ENCODE measurements at places on chromosomes 12 and 14.

GRCh38 chr14:37262649-37263048, 64.9 kb downstream of the MIPOL1 start:
- DNase-seq, result no peak

DNA sequence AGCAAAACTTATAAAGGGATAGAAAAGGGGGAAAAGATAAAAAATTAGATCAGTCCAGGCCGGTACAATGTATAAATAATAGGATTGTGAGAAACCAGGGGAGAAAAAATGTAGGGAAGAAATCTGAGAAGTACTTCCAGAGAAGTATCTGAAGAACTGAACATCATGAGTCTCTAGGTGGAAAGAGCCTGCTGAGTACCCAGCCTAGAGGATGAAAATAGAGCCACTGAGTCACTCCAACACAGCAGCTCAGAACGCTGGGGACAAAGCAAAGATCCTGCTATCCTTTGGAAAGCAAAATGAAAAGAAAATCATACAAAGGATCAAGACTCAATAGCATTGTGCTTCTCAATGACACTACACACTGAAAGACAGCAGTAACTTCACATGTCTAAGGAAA, 138.0 kb downstream of the ANO6 start:
- DNase-seq, result no peak

GRCh38 chr12:116265351-116266147, 11.9 kb downstream of the MED13L start:
- no peak for DNase-seq

GRCh38 chr12:105120551-105120950, 13.0 kb downstream of the WASHC4 start:
- no peak for DNase-seq

- no peak for DNase-seq
Measured at GRCh38 chr12:57760347-57760982, 5.6 kb downstream of the MARCHF9 start.

- no peak for DNase-seq
Measured at GRCh38 chr12:7444076-7444475, at the start of gene CD163L1. CD163L1 (minus strand) TSS chr12:7444153; CDS start chr12:7444127, 26 bp downstream.

DNA sequence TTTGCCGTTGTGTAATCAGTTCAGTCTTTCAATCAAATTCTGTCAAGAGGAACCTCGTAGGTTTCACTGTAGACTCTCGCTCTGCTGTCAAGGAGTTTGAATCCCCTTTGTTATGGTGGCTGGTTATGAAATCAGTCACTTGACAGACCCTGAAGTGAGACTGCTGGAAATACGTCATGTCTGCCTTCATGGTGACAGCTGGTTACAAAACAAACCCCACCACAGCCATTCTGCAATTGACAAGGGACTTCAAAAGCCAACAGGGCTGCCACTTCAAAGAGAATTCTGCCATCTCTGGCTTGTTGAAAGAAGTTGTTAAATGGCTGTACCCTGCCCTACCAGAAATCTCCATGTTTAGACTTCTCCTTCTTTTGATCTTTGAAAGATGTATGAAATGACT, 286.9 kb downstream of the ERC1 start:
- peak; percentile 2 for DNase-seq

DNA sequence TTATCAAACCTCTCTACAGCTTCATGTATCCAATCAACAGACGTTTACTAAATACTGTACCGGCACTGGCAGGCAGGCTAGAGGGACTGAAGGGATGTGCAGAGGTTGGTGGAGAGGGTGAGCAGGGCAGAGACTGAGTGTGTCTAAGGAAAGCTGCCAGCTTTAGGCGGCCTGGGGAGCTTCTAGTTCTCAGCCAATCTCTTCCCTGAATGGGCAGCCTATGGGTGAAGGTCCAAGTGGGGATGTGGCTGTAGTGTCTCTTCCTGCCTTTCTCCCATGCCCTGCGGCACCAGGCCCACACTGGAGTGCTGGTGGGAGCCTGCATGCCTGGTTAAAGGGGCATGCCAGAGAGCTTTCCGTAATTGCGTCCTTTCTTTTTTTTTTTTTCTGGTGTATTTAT, 239.8 kb downstream of the CACNA1C start:
- no peak for DNase-seq

DNA sequence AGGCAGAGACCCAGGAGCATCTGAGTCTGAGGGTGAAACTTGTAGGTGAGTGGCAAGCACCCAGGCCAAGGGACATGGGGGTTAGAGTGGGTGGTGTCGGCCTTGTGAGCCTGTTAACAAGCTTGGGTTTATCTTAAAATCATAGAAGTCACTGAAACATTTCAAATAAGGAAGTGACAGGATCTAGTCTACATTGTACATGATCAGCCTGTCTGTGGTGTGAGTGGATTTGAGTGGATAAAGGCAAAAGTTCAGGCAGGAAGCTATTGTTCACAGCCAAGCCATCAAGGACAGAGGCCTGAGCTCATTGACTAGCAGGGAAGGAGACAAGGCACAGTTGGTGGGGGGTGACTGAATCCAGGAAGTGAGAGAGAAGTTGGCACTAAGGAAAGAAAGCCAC, 59.3 kb upstream of the FKBP4 start:
- DNase-seq, result no peak

DNA sequence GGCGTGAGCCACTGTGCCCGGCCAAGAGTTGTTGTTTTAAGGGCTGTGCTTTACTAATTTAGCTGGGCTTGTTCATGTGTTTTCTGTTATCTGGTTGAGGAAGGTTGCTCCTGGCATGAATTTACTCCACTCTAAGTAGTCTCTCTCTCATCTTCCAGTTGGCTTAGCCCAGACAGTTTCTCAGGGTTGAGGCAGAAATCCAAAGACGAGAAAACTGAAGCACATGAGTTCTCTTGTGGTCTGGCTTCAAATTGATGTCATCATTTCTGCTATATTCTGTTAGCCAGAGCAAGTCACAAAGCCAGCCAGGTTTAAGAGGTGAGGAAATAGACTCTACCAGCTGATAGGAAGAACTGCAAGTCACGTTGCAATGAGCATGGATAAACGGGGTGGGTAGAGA, 57.9 kb downstream of the E2F7 start:
- DNase-seq, result no peak

GRCh38 chr12:69988481-69989321, 163.7 kb downstream of the MYRFL start:
- DNase-seq, result no peak

GRCh38 chr14:50045039-50045711, 71.2 kb downstream of the VCPKMT start:
- peak; percentile 76 for DNase-seq

DNA sequence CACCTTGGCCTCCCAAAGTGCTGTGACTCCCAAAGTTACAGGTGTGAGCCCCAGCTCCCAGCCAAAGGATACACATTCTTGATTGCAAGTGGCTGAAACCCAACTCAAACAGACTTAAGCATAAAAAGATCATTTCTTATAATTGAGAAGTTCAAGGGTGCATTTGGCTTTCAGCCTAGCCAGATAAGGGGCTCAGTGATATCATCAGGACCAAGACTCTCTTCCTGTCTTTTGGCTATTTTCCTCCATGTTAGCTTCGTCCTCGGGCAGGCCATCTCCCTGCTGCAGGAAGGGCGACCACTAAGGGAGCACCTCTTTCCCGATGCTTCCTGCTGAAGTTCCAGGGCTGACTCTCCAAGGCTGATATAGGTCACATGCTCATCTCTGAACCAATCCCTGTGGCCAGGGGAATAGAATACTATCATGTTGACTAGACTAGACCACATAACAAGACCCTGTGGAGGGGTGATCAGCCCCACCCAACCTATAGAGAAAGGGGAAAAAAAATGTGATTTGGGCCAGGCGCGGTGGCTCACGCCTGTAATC, 9.8 kb upstream of the KRT8 start:
- DNase-seq, result no peak

- DNase-seq, result peak; percentile 5
Measured at GRCh38 chr12:58540480-58541299, 379.6 kb downstream of the LRIG3 start.

DNA sequence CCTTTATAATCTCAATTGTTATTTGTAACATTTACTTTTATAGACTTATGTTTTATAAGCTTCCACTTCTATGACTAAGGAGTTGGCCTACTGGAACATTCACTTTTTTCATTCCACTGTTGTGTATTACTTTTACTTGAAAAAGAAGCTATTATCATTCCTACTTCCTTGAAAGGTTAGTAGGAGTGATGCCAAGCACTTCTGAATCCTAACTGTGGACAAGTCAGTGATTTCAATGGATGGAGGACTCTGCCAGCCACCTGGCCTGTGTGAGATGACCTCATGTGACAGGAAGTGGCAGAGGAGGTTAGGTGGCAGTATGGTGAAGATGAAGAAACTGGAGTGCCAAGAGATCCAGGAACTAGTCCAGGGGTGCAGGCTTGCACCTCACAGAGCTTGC, 46.0 kb downstream of the TECPR2 start:
- DNase-seq, result no peak

- no peak for DNase-seq
Measured at GRCh38 chr12:29187756-29188155, 38.7 kb downstream of the FAR2 start.

DNA sequence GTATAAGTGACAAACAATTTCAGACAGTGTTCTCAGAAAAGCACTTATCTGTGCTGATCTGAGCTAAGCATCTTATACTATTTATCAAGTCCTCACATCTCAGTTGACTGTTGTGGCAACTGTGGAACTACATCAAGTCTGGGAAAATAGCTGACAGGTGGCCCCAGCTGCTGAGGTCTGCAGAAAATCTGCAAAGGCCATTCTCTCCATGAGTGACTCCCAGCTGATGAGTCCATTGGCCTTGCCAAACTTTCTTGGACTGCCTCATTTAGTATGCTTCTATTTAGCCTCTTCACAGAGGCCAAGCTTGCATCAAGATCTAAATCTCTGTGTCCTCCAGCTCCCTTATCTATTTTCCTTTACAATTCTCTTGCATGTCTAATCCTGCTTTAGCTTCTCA, 174.5 kb upstream of the RBM19 start:
- no peak for DNase-seq

DNA sequence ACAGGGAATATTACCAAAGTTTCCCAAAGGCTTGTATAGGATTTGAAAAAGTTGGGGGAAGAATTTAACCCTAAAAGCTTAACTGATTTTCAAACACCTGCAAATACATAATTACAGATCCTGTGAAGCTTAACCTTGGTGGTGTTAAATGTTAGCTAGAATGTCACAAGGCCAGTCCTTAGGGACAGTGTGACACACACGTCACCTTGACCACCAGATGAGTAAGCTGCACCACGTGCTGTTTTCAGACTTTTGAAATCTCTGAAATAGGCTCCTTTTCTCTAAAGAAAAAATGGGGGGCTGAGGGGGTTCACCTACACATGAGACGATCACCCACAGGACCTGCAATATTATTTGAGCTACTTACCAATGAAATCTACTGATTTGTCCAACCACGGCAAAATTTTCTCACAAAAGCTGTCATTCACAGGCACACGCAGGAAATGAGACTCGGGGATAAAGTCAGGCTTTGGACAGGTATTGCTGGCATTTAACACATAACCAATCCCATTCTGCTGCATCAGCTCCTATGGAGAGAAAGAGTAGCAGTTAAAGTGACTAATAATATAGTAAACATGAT, 75.9 kb downstream of the DUSP16 start:
- no peak for DNase-seq

DNA sequence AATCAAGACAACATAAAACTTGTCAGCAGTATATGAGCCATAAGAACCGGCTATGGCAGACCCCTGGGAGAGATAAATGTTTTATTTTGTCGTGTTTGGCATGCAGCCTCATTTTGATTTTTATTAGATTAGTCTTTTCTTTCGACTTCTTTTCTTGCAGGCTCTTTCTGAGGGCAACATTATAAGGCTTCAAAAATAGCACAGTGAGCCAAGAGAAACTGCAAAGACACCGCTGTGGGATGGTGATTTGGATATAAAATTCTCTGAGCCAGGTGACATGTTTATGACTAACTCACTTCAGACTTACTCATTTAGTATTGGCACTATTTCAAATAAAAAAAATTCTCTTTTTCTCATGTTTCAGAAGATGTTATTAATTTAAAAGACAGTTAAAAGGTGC, 96.8 kb upstream of the PKP2 start:
- DNase-seq, result no peak

- DNase-seq, result peak; percentile 15
Measured at GRCh38 chr14:71606064-71606463, 326.2 kb upstream of the RGS6 start.

- DNase-seq, result no peak
Measured at GRCh38 chr14:39739796-39740195, 307.6 kb upstream of the FBXO33 start.

DNA sequence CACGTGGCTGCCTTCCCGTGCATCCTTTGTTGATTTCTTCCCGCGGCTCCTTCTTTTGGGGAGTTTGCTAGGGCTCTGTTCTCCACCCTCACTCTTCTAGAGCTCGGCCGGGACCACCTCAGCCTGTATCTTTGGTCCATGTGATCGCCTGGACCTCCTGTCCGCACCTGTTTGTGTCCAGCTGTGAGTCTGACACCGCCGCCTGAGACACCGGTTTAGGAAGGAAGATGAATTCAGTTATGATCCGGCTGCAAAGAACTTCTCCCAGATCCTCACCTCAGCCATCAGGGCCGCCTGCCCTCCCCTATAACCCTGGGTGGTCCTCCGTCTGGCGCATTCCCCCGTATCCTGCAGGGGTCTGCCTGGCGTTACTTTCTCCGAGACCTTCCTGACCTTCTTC, 690 bp upstream of the TDRD9 start:
- DNase-seq, result no peak

- no peak for DNase-seq
Measured at GRCh38 chr14:75259510-75259855, 19.1 kb upstream of the FOS start.

DNA sequence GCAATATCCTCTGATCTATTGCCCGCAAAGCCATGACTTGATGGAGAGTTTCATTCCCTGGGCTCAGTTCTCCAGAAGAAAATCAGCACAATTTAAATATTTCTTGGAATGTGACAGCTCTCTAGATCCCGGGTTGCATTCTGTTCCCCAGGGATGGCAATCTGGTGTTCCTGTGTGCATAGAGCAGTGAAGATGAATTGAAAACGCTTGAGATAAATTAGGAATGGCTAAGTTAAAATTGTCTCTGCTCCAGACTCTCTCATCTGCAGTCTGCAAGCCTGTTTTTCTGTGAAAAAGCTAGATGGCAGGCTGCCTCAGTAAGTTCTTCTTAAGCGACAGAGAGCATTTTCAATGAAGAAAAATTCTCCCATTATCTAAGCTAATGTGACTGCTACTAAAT, 582.5 kb upstream of the MGAT4C start:
- no peak for DNase-seq
